SK-N-SH treated with all-trans-retinoic acid at 6 μM for 48 hours (cell line): ENCODE measurements at places on chromosomes 6 and 20.
A peak's percentile ranks its signal among the peaks of the same experiment; 100 is the strongest.

GRCh38 chr6:71309656-71310055 is 21.0 kb downstream of the OGFRL1 start:
- no peak for ATAC-seq

GRCh38 chr20:51366155-51366886 is 176.2 kb downstream of the NFATC2 start:
- ATAC-seq: peak; percentile 95

DNA sequence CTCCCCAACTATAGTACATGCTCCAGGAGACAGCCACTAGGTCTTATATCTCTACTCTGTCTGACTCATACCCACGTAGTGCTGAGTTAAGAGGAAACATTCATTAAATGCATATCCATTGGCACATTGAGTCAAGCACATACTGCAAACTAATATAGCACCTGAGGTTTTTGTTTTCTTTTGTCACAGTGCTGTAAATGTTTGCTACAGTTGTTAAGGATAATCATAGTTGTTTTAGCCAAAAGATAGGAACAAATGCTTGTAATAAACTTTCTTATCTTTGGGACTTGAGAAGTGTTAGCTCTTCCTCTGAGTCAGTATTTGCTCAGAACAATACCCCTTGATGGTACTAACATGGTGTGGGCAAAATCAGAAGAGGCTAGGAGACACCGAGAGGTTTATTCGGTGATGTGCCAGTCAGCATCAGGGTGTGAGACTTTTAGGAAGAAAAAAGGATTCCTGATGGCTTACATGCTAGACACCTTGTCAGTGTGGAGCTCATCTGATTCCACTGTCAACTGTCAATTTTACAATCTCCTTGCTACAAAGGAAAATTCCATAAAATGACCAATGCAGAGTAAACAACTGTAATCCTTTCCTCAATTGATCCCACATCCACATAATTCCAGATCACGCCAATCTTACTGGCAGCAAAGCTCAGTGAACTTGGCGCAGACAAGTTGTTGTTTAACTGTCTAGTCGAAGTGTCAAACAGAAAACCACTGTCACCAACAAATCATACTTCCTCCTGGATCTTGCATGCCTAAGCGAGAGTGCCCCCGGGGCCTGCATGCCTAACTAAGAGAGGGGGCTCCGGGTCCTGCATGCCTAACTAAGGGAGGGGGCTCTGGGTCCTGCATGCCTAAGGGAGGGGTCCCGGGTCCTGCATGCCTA is 36.1 kb downstream of the ELOVL2 start:
- ATAC-seq: peak; percentile 66

DNA sequence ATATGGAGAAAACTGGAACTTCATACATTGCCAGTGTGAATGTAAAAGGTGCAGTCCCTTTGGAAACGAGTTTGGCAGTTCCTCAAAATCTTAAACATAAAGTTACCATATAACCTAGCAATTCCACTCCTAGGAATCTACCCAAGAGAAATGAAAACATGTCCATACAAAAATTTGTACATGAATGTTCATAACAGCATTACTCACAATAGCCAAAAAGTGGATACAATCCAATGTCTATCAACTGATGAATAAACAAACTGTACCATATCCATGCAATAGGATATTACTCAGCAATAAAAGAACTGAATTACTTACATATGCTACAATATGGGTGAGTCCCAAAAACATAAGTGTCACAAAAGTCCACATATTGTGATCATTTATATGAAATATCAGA is 48.7 kb upstream of the ERVFRD-1 start:
- ATAC-seq: no peak

DNA sequence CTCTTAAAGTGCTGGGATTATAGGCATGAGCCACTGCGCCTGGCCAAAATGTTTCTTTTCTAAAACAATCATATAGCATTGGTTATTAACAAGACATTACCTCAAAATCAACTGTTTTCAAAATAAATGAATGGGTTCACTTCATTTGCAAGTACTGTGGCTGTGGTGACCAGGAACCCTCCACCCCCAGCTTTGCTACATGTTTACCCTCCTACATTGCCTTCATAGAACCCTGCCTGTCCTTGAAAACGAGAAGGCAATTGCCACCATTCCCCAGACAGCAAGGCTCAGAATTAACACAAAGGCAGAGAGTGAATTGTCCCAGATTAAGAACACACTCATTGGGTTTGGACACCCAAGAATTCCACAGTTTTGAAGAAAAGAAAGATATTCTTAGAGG is 116.6 kb upstream of the LGSN start:
- ATAC-seq: no peak

DNA sequence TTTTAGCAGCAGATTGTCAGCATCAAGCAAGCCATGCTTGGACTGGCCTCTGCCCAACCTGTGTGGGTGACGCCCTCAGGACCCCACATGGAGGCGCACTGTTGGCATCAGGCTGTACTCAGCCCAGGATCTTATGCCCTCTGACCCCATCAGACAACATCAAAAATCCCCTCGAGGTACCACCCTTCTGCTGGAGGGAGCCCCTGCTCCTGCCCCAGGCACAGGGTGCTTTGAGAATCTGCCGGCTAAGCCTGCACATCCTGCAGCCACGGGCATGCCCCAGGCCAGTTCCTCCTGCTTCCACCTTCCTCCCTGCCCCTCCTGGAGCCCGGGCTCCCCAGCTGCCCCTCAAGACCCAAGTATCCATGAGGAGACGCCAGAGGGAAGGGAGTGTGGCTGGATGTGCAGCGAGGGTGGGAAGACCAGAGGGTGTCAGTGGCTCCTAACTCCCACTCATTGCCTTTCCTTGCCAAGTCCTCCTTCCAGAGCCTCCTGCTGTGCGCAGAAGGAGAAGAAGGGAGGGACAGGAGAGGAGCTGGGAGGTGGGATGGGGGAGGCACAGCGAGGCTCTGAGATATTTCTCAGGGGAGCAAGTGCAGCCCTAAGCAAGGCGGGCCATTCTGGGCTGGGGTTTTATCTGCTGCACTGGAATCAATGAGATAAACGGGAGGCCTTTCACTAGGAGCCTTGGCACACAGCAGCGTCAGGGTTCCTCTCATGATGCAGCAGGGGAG is 77.4 kb upstream of the CST7 start:
- ATAC-seq: no peak

DNA sequence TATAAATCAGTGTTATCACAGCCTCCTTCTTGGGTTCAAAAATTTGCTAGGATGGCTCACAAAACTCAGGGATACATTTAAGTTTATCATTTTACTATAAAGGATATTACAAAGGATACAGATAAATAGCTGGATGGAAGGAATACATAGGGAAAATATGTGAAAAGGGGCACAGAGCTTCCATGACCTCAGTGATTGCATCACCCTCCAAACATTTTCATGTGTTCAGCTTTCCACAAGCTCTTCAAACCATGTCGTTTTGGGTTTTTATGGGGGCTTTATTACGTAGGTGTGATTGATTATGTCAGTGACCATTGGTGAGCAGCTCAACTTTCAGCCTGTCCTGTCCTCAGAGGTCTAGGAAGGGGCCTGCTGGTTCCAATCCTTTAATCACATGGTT is 68.0 kb downstream of the CYB5R4 start:
- ATAC-seq: no peak
